ENCODE measurements at places on chromosomes 13 and 19.

DNA sequence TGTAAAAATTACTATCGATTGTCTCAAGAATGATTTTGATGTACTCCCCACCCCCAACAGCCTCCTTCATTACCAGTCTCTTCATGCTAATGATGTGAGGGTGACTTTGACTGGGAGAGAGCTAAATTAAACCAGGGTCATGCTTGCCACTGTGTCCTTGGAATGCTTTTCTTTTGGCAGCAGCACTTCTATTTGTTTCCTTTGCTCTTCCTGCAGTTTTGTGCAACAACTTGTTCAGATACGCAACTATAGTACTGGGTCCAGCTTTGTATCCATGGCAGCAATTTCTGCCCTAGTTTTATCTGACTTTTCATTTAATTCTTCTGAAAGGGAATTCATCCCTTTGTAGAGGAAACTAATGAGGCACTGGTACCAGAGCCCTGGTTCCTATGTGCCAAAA, 2792.1 kb downstream of the PCDH9 start:
- no peak for DNase-seq

DNA sequence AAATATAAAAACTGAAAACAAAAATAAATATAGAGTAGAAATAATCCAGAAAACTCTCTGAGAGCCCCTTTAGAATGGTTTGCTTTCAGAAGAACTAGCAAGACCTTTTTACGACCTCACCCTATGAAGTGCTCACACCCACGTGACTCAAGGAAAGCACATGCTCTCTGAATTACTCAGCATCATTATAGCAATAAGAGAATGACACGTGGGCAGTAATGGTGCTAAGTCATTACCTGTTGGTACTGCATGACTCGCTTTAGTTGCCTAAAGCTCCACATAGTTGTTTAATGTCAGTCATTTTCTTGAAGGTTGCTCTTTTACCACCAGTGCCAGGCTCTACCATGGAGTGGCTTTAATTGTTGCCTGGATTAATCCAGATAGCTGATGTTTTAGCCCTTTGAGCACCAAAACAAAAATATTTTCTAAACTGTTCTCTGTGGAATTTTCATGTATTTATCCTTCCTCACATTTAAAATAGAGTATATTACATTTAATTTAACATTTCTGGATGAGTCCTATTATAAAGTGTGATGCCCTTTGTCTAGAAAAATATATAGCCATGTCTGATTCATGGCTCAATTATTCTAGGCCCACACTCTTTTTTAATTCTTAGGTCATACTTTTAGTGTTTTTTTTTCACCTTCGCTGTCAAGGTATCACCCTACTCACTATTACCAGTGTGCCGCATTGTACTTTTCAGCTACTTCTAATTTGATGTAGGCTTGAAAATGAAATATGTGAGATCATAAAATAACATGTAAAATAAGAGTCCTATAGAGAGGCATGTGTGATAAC, 56.8 kb downstream of the THSD1 start:
- DNase-seq: no peak

GRCh38 chr19:44758596-44758995, 10.1 kb downstream of the BCL3 start:
- no peak for DNase-seq

- no peak for DNase-seq
Measured at GRCh38 chr13:29852472-29853054, 2.1 kb upstream of the UBL3 start.
